Karpas-422 (cell line): ENCODE measurements at places on chromosomes 4 and X. TPM values are rescaled to one million over a fixed set of nuclear protein-coding genes. Genes with fewer than 3 reads are reported as not detected.

GRCh38 chr4:141102367-141102766 is 30.9 kb downstream of the RNF150 start:
- no peak overlapping the region for H3K4me3 ChIP-seq

The MXRA5 gene
- total RNA-seq: not detected in 2 replicates

- no peak overlapping the region for H3K4me3 ChIP-seq
- no peak for DNase-seq
- H3K27ac ChIP-seq: no peak overlapping the region
- no peaks in the 10 kb centered on the region for H3K4me1 ChIP-seq
- no peaks in the 10 kb centered on the region for H3K36me3 ChIP-seq
Measured at GRCh38 chr4:178480105-178480504, 1037.9 kb upstream of the AGA start.

DNA sequence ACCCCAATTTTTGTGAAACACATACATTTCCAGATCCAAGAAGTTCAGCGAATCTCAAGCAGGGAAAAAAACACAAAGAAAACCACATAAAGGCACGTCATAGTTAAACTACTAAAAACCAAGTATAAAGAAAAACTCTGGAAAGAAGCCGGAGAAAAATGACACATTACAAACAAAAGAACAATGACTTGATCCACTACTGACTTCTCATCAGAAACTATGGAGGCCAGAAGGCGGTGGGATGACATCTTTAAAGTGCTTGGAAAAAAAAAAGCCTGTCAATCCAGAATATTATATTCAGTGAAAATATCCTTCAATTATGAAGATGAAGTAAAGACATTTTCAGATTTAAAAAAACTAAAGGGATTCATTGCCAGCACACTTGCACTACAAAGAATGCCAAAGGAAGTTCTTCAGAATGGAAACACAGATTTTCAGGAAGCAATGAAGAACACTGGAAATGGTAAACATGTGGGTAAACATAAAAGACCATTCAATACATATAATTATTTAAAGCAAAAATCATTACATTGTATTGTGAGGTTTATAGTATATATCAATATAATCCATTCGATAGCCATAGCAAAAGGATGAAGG is 32.6 kb upstream of the PPP2R2C start:
- H3K36me3 ChIP-seq: no peaks in the 10 kb centered on the region
- H3K4me1 ChIP-seq: no peaks in the 10 kb centered on the region

- no peak overlapping the region for H3K4me3 ChIP-seq
- no peaks in the 10 kb centered on the region; the same call in 1 of the 2 replicates for H3K36me3 ChIP-seq
- H3K27me3 ChIP-seq: no peaks in the 10 kb centered on the region
Measured at GRCh38 chr4:155667568-155668511, 1.2 kb downstream of the GUCY1A1 start.

DNA sequence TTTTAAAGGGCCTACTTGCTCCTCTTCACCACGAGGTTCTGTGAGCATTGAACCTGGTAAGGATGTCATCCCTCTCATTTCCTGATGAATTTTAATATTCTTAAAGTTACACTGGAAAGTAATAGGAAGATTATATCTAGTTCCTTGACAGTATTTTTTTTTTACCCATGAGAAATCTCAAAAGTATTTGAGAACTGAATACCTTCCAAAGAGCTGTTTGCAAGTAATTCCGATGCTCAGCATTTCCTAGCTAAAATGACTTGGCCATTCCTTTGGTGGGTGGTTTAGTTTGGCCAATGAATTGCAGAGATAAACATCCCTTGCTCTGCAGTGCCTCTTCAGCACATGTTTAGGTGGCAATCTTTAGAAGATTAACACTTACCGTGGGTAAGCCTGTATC is 110.2 kb upstream of the WDR1 start:
- no peaks in the 10 kb centered on the region for H3K27me3 ChIP-seq
- H3K27ac ChIP-seq: no peak overlapping the region
- no peaks in the 10 kb centered on the region for H3K4me1 ChIP-seq
- DNase-seq: no peak

DNA sequence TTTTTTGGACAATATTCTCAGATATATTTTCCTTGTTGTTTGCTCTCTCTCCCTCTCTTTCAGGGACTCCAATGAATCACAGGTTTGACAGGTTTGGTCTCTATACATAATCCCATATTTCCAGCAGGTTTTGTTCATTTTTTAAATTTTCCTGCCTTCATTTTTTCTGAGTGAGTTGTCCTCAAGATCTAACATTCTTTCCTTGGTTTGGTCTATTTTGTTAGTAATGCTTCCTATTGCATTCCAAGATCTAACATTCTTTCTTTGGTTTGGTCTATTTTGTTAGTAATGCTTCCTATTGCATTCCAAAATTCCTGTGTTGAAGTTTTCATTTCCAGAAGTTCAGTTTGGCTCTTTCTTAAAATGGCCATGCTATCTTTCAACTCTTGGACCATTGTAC is 45.3 kb upstream of the ZMAT1 start:
- H3K4me3 ChIP-seq: no peak overlapping the region
- no peak overlapping the region for H3K27ac ChIP-seq
- no peaks in the 10 kb centered on the region for H3K4me1 ChIP-seq
- no peaks in the 10 kb centered on the region for H3K36me3 ChIP-seq
- DNase-seq: no peak
- H3K27me3 ChIP-seq: no peaks in the 10 kb centered on the region

- H3K4me1 ChIP-seq: no peaks in the 10 kb centered on the region
- H3K27me3 ChIP-seq: no peaks in the 10 kb centered on the region
- DNase-seq: peak; percentile 87
- H3K4me3 ChIP-seq: no peak overlapping the region
Measured at GRCh38 chr4:51831133-51831532, 11.8 kb upstream of the DCUN1D4 start.

The SPACA5 gene
- total RNA-seq: not detected in 2 replicates

The SHROOM3 gene
- total RNA-seq: 0.32 and 0.78 TPM in 2 replicates

The ENPEP gene
- total RNA-seq: not detected in 2 replicates

GRCh38 chrX:91066104-91066503 is 368.5 kb upstream of the PABPC5 start:
- no peaks in the 10 kb centered on the region for H3K4me1 ChIP-seq
- H3K4me3 ChIP-seq: no peak overlapping the region
- H3K27me3 ChIP-seq: no peaks in the 10 kb centered on the region
- H3K27ac ChIP-seq: no peak overlapping the region
- DNase-seq: no peak
- no peaks in the 10 kb centered on the region for H3K36me3 ChIP-seq

DNA sequence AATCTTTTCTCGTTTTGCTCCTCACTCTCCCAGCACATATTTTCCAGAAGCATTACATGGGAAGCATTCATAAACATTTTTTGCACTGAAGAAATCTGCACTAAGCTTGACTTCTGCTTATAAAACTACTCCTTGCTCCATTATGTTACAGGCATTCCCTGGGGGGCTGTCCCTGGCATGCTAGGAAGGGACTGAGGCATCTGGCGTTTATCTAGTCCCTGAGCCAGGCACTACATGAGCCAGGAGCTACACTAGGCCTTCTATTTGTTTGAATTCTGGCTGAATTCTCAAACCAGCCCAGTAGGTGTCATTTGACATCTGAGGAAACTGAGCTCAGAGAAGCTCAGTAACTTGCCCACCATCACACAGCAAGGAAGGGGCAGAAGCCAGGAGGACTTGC is 43.3 kb downstream of the NHSL2 start:
- DNase-seq: no peak
- no peaks in the 10 kb centered on the region for H3K4me1 ChIP-seq
- no peak overlapping the region for H3K27ac ChIP-seq
- no peak overlapping the region for H3K4me3 ChIP-seq

The ERAS gene
- total RNA-seq: not detected in 2 replicates

The FRAS1 gene
- not detected in 2 replicates for total RNA-seq

DNA sequence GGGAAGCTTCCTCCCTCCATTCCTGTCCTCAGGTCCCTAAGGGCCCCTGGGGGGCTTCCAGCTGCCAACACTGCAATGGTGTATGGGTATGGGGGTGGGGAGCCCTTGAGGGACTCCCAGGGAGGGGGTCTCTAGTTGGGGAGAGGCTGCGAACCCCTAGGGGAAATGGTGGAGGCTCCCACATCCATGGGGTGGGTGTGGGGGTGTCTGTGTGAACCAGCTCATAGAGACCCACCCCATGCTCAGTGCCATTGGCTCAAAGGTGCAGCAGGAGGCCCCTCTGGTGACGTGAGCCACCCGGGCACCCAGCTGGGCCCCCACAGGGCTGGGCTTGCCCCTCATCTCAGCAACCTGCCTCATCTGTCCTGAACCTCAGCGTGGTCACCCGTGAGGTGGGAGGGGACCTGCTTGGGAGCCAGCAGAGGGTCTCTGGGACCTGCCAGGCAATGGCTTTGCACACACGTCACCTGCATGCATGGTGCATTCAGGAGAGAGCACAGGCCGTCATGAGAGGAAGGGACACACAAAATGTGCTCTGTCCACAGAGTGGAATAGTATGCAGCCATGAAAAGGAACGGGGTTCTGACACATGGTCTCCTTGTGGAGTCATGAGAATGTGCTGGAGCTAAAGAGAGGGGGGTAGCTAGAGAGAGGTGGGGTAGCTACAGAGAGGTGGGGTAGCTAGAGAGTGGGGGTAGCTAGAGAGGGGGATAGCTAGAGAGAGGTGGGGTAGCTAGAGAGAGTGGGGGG is 22.7 kb upstream of the PLCXD1 start:
- no peaks in the 10 kb centered on the region for H3K27me3 ChIP-seq
- H3K27ac ChIP-seq: no peak overlapping the region
- no peaks in the 10 kb centered on the region for H3K4me1 ChIP-seq

- no peak overlapping the region for H3K27ac ChIP-seq
- H3K4me3 ChIP-seq: peak overlapping the region; percentile 68
- H3K27me3 ChIP-seq: no peaks in the 10 kb centered on the region
- H3K36me3 ChIP-seq: no peaks in the 10 kb centered on the region
Measured at GRCh38 chrX:110316351-110317060, 1.4 kb downstream of the AMMECR1 start.

DNA sequence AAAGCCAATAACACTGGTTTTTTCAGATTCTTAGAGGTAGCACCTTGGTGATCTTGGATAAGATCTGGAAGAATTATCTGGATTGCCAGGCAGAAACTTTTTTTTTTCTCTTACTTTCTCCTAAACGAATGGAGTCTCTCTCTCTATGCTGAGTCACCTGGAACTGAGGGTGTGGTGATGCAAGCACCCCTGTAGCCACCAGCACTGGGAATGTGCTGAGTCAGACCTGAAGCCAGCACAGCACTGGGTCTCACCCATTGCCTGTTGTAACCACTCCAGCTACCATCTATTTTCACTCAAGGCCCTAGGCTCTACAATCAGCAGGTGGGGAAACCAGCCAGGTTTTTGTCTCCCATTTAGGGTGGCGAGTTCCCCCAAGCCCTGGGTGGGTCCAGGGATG is 923.8 kb downstream of the RAPGEF2 start:
- no peak for DNase-seq
- H3K27me3 ChIP-seq: no peaks in the 10 kb centered on the region
- H3K36me3 ChIP-seq: no peaks in the 10 kb centered on the region
- no peak overlapping the region for H3K4me3 ChIP-seq

DNA sequence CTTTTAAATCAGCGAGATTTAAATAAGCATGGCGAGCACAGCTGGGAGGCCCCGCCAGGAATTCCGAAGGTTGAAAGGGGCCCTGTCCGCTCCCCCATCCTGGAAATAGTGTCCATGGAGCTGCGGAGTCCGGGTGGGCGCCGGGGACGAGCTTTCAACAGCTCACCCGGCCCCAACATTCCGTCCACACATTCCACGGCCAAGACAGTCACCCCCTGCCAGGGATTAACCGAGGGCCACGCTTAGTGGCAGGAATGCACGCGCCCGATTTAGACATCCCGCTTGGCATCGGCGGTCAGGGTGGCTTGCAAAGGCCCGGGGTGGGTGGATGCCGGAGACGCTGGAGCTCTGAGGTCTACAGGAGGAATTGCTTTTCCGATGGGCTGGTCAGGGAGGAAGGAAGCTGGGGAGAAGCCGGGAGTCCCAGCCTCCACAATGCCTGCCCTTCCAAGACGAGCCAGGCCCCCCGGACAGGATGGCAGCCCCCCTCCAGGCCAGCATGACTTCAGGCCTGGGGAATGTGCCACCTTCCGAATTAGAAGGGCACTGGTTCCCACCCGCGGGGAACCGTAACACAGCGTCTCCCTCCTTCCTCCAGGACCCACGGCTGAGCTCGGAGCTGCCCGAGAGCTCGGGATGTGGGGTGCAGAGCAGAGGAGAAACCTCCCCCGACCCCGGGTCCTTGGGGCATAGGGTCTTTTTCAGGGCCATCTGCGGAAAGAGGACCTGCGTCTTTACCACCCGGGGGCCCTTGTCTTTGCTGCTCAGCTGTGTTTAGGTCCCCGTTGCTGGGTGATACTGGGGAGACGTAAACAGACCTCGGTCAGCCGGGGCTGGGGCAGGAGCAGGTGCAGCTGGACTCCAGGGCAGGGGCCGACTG is 26.9 kb upstream of the PPP2R3B start:
- no peaks in the 10 kb centered on the region for H3K4me1 ChIP-seq
- no peaks in the 10 kb centered on the region for H3K27me3 ChIP-seq
- DNase-seq: no peak
- H3K36me3 ChIP-seq: no peaks in the 10 kb centered on the region
- no peak overlapping the region for H3K4me3 ChIP-seq
- no peak overlapping the region for H3K27ac ChIP-seq

GRCh38 chrX:152635941-152636340 is 1.8 kb upstream of the GABRQ start:
- no peaks in the 10 kb centered on the region for H3K27me3 ChIP-seq
- H3K4me3 ChIP-seq: no peak overlapping the region
- no peak overlapping the region for H3K27ac ChIP-seq
- no peaks in the 10 kb centered on the region for H3K36me3 ChIP-seq

The SMR3B gene
- not detected in 2 replicates for total RNA-seq

DNA sequence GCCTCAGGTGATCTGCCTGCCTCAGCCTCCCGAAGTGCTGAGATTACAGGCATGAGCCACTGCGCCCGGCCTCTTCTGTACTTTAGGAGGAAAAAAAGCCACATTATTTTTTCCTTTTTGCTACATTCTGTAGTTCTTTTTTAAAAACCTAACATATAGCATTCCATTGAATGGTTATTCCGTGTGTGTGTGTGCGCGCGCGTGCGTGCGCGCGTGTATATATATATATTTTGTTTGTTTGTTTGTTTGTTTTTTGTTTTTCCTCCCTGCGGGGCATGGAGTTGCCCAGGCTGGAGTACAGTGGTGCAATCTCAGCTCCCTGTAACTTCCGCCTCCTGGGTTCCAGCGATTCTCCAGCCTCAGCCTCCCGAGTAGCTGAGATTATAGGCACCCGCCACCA is 59.5 kb downstream of the ARHGAP10 start:
- no peak overlapping the region for H3K27ac ChIP-seq
- no peak for DNase-seq
- no peaks in the 10 kb centered on the region for H3K4me1 ChIP-seq
- no peak overlapping the region for H3K4me3 ChIP-seq
- H3K36me3 ChIP-seq: no peaks in the 10 kb centered on the region

- no peak overlapping the region for H3K27ac ChIP-seq
- no peak for DNase-seq
- no peaks in the 10 kb centered on the region for H3K4me1 ChIP-seq
- no peaks in the 10 kb centered on the region for H3K27me3 ChIP-seq
- H3K4me3 ChIP-seq: no peak overlapping the region
Measured at GRCh38 chrX:68180579-68180978, 252.7 kb downstream of the OPHN1 start.
